SW 1271 (cell line): ENCODE measurements at places on chromosomes 16 and 17.
A peak's percentile ranks its signal among the peaks of the same experiment; 100 is the strongest.

DNA sequence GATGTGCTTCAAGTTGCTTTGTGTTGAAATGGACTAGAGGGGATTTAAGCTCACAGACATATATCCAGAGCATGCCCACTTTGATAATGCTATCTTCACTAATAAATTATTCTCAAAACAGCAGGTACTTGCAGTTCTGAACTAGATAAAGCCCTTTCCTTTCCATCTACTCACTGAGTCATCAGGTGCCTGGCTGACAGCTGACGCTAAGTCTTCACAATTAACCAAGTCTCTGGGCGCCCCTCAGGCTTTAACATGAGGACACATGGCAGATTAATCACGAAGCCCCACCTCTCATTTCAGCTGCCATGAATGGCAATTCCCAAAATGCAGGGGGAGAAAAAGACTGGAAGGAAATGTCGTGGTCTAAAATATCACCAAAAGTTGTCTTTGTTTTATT lies 29.5 kb upstream of the CRISPLD2 start:
- no peak for DNase-seq

DNA sequence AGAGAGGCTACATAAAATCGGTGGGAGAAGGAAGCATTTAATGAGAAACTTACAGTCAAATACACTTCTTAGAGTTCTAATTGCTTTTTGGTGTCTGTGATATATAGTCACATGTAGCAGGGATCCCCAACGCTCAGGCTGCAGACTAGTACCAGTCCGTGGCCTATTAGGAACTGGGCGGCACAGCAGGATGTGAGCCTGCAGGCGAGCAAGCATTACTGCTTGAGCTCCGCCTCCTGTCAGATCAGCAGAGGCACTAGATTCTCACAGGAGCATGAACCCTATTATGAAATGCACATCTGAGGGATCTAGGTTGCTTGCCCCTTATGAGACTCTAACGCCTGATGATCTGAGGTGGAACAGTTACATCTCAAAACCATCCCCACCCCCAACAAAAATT lies 158.5 kb downstream of the TANC2 start:
- no peak for DNase-seq

- no peak for DNase-seq
These were observed 8.9 kb upstream of the ULK2 start for GRCh38 chr17:19876529-19877161.

DNA sequence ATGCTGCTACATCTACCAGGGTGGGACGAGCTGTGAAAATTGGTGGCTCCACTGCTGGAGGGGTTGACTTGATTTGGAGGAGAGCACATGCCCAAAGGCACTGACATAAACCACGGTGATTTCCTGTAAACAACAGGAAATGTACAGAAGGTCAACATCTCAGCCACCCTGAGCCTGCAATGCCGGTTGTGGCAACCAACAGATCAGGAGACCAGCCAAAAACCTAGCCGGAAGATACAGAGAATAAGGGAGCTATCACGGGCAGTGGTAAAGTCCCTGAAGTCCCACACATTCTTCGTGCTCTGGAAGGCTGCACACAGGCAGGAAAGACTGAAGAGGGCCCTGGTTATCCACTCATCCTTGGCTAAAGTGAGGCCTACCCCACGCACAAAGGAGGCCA lies 56.2 kb downstream of the ADCY9 start:
- DNase-seq = no peak

DNA sequence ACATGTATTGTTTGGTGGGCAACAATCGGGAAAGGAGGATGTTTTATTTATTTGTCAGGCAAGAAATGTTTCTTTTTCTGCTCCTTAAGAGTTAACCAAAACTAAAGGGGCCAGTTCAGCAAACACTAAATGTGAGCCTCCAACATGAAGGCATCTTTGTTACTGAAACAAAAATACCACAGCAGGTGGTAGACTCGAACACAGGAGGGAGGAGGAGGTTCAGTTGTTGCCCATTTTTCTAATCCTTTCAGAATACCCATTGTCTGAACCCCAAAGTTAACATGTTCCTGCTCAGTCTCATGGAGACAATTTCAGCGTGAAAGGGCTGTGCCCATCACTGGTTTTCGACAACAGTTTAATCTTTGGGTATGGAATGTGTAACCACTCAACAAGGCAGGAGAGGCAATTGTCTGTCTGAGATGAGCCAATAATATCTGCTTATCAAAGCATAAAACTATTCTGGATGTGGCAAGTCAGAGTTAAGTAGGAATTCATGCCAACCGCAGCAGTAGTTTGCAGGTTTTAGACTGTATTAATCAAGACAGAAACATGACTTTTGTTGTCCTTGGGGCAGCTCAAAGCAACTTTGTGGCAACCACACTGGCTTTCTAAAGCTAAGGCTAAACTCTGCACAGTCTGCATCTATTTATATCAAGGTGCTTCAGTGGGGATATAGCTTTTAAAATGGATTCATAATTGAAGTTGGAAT lies 211.7 kb downstream of the FTO start:
- no peak for DNase-seq

DNA sequence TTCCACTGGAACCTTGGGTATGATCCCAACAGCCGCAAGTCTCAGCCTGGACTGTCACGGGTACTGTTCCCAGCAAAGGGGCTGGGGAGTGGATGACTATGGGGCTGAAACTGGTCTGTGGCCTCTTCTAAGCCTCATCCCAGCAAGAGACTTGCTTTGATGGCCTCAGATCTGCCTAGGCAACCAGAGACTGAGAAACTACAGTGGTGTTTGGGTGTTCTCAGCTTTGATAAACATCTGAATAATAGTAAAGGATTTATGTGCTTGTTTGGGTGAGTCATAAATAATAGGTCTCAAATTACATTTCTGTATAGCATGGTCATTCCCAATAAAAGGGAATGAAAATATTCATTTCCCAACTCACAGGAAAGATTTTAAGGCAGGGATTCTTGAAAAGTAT lies 30.2 kb upstream of the ULK2 start:
- peak; percentile 31 for DNase-seq

DNA sequence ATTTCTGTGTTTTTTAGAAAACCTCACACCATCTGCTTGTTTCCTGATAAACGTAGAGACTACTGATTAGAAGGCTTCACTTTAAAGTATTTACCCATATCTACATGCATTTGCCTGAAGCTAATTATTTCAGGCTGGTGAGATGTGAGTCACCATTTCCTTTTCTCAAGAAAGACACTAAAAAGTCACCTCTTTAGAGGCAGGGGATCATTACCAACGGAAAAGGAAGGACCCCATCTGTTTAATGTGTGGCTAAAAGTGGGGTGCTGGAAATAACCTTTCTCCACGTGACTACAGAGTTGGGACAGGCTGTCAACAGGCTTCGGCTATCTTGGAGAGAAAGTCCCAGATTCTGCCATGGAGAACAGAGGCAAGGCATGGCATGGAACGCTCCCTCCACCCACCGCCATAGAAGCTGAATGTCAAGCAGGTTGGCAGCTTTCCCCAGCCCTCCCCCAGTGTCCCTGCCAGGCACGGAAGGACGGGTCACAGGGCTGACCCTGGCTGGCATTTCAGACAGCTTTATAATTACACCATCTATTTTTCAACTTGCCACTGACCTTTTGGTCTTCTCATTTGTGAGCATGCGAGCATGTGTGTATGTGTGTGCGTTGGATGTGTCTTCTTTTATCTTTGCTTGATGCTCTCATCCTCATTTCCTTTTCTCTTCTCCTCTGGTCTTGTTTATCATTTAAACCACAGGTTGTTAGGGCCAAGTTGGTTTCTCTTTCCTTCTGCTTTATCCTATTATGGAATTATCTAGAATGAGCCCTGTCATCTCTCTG lies 157.0 kb downstream of the CPPED1 start:
- DNase-seq = peak; percentile 45

DNA sequence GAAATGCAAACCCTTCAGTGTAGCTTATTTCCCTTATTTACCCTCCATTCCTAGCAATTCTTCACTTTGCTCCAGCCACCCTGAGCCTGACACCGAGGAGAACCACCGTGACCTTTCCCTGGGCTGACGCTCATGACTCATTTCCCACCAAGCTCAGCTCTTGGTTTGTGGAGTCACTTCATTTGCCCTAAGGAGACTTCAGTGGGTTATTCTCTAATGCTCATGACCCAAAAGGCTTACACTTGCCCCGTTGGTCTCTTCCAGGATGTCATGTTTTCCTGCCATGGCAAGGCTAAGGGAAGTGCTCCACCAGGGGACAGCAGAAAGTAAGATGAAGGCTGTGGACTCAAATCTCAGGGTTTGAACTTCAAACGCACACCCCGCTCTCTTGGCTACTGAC lies 161.0 kb downstream of the CBLN1 start:
- DNase-seq = no peak

GRCh38 chr16:87493608-87494280 lies 920 bp upstream of the ZCCHC14 start:
- DNase-seq = no peak

- DNase-seq = no peak
These were observed 101.4 kb downstream of the TNFRSF13B start for GRCh38 chr17:16870253-16871245.

DNA sequence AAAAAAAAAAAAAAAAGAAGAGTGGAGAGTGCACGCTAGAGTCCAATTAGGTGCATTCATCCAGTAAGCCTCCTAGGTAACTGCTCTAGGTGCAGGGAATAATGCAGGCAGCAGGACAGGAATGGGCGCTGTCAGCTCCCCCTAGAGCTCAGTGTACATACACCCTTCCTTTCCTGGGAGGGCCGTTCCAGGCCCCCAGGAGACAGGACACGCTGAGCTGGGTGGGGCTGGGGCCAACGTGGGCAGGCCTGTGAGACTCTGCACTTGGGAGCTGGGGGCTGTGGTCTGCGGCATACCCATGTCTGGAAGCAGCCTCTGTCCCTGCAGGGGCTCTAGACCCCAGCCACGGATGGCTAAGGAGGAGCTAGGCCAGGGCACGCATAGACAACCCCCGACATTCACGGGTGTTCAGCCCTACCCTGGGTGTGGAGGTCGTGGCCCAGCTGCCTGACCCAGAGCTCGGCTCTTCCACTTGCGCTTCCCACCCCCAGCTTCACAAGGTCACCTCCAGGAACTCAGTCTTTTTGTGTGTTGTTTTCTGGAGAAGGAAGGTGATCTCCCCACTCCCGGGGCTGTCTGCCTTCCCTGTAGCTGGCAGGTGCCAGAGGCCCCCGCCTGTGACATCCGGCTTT lies 1.0 kb upstream of the ANTKMT start:
- DNase-seq = no peak

GRCh38 chr17:28875848-28876550 lies 21.2 kb downstream of the ERAL1 start:
- DNase-seq = no peak

DNA sequence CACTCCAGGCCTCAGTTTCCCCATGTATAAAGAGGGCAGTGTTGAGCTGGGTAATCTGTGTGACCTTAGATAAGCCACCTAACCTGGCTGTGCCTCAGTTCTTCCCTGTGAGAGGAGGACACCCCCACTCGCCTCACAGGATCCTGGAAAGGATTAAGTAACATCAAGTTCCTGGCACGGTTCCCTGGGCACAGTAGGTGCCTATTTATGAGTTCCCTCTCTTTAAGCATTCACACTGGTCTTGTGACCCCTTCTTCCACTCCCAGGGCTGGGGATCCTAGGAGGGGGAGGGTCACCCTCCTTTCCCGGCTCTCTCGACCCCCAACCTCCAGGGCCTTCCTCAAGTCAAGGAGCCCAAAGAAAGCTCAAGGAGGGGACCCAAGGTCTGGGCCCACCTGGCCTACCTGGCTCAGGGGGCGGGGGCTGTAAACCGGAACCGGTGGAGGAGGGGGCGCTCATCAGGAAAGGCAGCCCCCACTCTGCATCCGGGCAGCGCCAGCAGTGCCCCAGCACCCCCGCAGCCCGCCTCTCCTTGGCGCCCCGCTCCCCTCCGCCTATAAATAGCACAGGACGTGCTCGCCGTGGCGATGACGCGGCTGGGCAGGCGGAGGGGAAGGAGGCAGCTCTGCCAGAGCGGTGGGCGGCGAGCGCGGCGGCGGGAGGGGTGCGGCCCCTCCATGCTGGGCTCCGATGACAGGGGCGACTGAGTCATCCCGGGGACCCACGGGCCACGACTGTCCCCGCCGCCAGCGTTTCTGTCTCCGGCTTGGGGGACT lies 9.4 kb downstream of the RPL19 start:
- no peak for DNase-seq

- no peak for DNase-seq
These were observed 137.5 kb downstream of the ZFHX3 start for GRCh38 chr16:72910381-72910780.

GRCh38 chr17:38444151-38444550 lies 15.9 kb downstream of the ARHGAP23 start:
- DNase-seq = no peak

GRCh38 chr16:28188085-28188916 lies 23.5 kb downstream of the XPO6 start:
- DNase-seq = no peak

GRCh38 chr16:81938326-81939163 lies 72.7 kb downstream of the SDR42E1 start:
- DNase-seq = no peak

DNA sequence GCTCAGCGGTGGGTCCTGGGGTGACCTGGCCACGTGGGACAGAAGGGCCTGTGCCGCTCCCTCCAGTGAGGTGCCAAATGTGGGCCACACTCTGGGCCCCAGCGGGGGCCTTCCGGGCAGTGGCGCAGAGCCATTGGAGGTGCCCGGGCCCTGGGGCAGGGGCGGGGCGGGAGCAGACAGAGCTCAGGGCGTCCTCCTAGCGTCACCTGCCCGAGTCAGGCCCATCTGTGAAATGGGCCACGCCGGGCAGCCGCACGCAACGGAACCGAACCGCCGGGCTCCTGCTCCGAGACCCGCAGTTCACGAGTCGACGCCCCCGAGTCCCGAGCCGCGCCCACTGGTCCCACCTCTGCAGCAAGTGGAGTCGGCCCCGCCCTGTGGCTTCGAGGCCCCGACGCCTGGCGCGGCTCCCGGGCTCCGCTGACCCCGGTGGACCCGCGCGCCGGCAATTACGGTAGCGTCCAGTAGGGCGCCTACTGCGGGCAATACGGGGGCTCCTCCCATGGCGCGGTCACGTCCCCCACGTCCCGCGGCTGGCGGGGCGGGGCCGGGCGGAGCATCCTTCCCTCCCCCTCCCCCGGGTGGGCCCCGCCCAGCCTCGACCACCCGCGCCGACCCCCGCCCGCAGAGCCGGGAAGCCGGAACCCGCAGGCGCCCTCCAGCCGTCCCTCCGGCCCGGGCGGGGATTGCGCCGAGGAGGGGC lies 1.9 kb downstream of the SLC16A3 start:
- peak; percentile 70 for DNase-seq

- no peak for DNase-seq
These were observed 528.4 kb upstream of the TOM1L1 start for GRCh38 chr17:54372069-54372749.

- no peak for DNase-seq
These were observed 300.9 kb upstream of the ASIC2 start for GRCh38 chr17:33593991-33594390.

DNA sequence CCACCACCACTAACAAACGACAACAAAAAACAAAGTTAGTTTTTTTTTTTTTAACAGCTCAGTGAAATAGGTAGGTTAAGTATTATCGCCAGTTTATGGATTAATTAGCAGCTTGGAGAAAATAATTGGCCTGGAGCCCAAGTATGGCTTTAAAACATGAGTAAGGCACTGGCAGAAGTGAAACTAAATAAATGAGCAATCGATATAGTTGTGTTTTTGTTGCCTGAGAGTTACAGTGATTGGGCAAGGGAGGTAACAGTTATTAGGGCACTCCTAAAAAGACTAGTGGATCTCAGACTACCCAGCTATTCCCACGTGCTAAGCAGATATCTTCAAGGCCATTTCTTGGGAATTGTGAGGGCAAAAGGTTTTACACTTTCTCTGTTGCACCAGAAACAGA lies 2.4 kb downstream of the MLKL start:
- DNase-seq = no peak
